ENCODE measurements at places on chromosomes 5 and 9.

DNA sequence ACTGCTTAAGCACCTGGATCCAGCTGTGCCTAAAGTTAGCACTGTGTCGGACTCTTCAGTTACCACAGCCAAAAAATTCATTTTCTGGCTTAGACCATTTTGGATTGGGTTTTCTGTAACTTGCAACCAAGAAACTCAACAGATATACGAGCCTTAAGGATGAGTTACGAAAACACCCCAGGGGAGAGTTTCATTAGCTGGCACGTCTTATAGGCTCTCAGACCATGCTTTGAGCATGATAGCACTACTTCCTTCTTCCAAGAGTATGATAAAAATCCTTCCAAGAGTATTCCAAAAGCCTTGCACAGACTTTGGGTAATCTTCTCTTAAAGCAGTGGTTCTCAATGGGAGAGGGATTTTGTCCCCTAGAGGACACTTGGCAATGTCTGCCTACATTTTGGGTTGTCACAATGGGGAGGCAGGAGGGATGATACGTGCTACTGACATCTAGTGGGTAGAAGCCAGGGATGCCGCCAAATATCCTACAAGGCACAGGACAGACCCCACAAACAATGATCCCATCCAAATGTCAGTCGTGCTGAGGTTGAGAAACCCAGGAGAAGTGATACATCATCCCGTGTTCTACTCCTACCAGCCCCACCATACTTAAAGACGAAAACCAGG lies 64.8 kb downstream of the SMIM23 start:
- no peak for DNase-seq

GRCh38 chr9:103167530-103167929 lies 172.4 kb downstream of the CYLC2 start:
- DNase-seq, result no peak

GRCh38 chr5:137164961-137165360 lies 334.2 kb downstream of the SPOCK1 start:
- no peak for DNase-seq

GRCh38 chr5:100600298-100600994 lies 65.3 kb downstream of the FAM174A start:
- no peak for DNase-seq

- DNase-seq, result no peak
These were observed 529 bp downstream of the CSNK1A1 start for GRCh38 chr5:149550594-149551226.

- DNase-seq, result no peak
These were observed 35.2 kb downstream of the FAT2 start for GRCh38 chr5:151555760-151556576.

- no peak for DNase-seq
These were observed 2.4 kb downstream of the PTCH1 start for GRCh38 chr9:95514342-95514741.

DNA sequence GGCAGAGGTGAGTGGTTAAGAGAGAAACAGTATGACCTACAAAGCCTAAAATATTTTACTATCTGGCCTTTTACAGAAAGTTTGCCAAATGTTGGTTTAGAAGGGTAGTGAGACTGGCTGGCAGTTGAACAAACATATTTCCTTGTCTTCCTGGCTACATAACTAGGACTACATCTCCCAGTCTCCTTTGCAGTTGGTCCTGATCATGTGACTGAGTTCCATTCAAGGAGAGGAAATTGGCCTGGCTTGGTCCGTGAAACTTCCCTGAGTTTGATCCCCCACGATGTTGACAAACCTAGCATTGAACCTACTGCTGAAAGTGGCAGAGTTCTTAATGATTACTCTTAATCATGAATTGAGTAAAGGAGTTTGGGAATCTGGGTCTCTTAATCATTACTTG lies 280.8 kb downstream of the SLIT3 start:
- no peak for DNase-seq

DNA sequence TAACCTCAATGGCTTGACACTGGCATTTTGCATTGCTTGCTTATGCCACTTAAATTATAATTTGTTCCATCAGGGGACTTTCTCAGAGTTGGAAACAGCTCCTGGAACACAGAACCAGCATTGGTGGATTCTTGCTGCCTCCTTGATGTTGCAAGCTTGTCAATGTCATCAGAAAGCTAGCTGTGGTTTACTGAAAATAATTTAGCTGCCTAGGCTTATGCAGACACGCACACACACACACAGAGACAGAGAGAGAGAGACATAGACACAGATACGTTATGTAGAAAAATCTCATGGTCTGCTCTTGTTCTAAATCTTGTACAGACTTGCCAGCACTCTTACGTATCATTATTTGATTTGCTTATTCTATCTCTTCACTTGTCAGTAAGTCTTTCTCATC lies 78.0 kb downstream of the HMHB1 start:
- no peak for DNase-seq

DNA sequence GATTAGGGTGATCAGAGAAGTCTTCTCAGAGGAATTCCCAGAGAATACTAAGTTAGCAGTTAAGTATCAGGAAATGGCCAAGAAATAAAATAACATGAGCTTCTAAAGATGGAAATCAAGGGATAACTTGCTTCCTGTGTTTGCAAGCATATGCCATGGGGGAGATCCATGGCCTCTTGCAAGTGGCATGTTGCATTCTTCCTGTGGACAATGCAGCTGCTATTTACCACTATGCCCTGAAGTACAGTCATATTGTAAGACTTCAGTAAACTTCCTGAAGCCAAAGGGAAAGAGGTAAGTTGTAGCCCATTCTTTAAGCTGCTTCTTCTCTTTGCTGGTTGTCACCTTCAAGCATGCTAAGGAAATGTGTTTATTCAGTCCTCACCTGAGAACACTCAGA lies 154.7 kb upstream of the RUSC2 start:
- DNase-seq, result no peak

DNA sequence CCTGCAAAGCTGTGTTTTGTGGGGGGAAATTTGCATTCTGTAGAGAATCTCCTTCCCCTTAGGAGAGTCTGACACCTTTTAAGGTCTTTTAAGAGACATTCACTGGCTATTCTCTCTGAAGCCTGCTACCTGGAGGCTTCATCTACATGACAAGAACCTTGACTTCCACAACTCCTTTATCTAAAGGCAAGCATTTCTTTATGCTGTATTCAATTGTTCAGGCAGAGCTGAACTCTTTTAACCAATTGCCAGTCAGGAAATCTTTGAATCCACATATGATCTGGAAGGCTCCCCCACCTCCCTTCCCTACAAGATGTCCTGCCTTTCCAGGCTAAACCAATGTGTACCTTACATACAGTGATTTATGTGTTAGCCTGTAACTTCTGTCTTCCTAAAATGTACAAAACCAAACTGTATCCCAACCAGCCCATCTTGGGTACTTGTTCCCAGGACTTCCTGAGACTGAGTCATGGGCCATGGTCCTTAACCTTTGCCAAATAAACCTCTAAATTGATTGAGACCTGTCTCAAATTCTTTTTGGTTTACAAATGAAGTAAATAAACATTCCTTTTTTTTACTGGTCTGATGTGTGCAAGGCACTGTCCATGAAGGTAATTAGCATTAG lies 9.9 kb downstream of the C9orf85 start:
- no peak for DNase-seq

GRCh38 chr9:6759185-6759977 lies 1.6 kb downstream of the KDM4C start:
- no peak for DNase-seq

DNA sequence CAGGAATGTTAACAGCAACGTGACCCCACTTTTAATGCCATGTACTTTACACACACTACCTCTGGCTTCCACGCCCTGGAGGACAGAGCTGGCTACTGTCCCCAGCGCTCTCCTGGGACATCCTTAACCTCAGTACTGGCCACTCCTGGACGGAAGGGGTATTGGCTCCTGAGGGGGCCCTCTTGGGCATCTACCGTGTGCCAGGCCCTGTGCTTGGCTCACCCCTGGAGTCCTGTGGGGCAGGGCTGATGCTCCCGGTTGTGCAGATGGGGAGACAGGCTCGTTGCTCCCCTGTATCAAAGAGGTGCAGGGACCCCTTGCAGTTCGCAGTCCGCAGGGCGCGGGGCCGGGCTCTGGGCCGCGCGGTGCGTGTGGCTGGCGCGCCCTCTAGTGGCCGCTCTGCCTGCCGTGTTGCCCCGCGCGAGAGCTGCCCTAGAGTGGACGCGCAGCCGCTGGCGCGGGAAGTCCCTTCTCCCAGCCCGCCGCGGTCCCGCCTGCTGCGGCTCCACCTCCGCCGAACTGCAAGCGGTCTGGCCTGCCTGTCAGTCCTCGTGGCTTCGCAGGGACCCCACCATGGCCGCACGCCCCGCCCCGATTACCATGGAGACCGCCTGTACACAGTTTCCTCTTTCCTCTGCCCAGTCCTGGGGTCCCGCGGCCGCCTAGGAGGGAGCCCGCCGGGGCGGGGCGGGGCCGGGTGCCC lies at the start of gene WDR38:
Gene WDR38 (plus strand): TSS at position 632 of the 703 bp plus-strand sequence. CDS start 72 bp downstream, outside the sequence.
- peak; percentile 65 for DNase-seq
